GM12891 (cell line): ENCODE measurements at places on chromosomes 3 and 15.

- DNase-seq = no peak
These were observed 109.3 kb downstream of the OXNAD1 start for GRCh38 chr3:16374047-16374934.

DNA sequence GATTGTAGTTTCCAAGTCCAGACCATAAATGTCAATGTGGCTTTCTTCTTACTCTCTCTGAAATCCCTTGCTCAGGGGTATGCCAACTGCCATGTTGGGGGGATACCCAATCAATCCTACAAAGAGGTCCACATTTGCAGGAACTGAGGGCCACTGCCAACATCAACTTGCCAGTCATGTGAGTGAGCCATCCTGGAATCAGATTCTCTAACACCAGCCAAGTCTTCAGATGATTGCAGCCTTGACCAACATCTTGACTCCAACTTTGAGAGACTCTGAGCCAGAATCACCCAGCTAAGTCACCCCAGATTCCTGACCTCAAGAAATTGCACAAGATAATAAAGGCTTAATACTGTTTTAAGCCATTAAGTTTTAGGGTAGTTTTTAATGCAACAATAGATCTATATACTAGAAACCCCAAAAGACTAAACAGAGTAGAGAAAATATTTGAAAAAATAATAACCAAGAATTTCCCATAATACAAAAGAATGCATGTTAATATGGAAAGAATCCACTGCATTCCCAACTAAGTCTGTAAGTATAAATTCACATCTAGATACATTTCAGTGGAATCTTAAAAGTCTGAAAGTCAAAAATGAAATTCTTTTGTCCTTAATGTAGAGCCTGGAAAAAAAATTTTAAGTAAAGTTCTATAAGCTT is 22.4 kb downstream of the ISG20 start:
- DNase-seq = no peak

DNA sequence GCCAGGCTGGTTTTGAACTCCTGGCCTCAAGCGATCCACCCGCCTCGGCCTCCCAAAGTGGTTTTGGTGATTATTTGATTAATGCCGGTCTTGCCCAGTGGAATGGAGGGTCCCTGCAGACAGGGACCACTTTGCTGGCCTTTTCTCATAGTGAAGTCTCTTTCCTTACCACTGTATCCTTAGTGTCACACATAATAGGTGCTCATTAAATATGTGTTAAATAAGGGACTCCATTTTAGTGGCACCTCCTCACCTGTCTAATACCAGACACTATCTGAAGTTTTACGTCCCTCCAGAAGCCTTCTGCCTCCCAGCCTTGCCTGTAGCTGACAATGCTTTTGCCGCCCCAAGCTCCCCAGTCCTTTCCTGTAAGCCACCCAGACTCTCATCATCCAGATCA is 91.3 kb downstream of the AAGAB start:
- DNase-seq = no peak

- DNase-seq = no peak
These were observed 64.7 kb downstream of the OXSM start for GRCh38 chr3:25854635-25855034.
